ENCODE measurements at places on chromosomes 2 and 18. TPM values are rescaled to one million over a fixed set of nuclear protein-coding genes. Genes with fewer than 3 reads are reported as not detected.

ITGB6 gene
- not detected for total RNA-seq

CNDP2 gene
- 163 TPM for total RNA-seq

DNAJC5G gene
- not detected for total RNA-seq

- H3K4me3 ChIP-seq: no peak overlapping the region
- DNase-seq: no peak
- no peaks in the 10 kb centered on the region for H3K4me1 ChIP-seq
- no peaks in the 10 kb centered on the region for H3K36me3 ChIP-seq
- no peaks in the 10 kb centered on the region for H3K27me3 ChIP-seq
Measured at GRCh38 chr2:5535301-5535700, 156.9 kb upstream of the SOX11 start.

- peaks cover 2% of the 10 kb centered on the region for H3K27me3 ChIP-seq
- no peak overlapping the region for H3K4me3 ChIP-seq
- H3K27ac ChIP-seq: no peak overlapping the region
- no peak for DNase-seq
- H3K36me3 ChIP-seq: no peaks in the 10 kb centered on the region
Measured at GRCh38 chr18:70376914-70377258, 88.0 kb downstream of the SOCS6 start.

DNA sequence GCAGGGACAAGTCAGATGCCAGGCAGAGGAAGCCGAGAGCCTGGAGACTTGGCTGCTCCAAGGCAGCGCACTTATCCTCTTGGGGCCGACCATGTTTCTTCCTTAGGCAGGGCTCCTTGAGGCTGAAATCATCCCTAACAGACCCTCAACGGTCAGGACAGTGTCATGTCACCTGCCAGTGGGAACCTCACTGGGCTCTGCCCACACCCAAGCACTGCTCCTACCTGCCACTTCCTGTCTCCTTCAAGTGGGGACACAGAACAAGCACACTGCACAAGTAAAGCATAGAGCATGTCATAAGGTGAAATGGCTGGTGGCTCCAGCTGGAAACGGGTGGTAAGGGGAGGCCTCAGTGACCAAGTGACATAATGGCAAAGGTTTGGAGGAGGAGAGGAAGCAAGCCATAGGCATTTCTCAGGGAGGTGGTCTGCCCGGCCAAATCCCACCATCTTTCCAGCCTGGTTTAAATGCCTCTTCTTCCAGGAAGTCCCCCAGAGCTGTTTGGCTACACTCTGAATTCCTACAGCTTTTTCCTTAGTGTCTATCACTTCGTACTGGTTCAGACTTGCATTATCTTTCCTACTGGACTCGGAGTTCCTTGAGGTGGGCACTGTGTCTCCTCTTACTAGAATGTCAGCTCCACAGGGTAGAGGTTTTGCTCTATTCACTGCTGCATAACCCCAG is 7.3 kb upstream of the ATOH8 start:
- no peak for DNase-seq
- H3K4me3 ChIP-seq: no peak overlapping the region
- H3K27ac ChIP-seq: no peak overlapping the region
- peaks cover 71% of the 10 kb centered on the region for H3K27me3 ChIP-seq
- H3K36me3 ChIP-seq: no peaks in the 10 kb centered on the region
- no peaks in the 10 kb centered on the region for H3K4me1 ChIP-seq

- H3K4me3 ChIP-seq: no peak overlapping the region
- no peaks in the 10 kb centered on the region for H3K4me1 ChIP-seq
- no peaks in the 10 kb centered on the region for H3K36me3 ChIP-seq
- H3K27me3 ChIP-seq: peaks cover 1% of the 10 kb centered on the region
- no peak overlapping the region for H3K27ac ChIP-seq
- no peak for DNase-seq
Measured at GRCh38 chr2:237574894-237575868, 8.8 kb downstream of the PRLH start.

DNA sequence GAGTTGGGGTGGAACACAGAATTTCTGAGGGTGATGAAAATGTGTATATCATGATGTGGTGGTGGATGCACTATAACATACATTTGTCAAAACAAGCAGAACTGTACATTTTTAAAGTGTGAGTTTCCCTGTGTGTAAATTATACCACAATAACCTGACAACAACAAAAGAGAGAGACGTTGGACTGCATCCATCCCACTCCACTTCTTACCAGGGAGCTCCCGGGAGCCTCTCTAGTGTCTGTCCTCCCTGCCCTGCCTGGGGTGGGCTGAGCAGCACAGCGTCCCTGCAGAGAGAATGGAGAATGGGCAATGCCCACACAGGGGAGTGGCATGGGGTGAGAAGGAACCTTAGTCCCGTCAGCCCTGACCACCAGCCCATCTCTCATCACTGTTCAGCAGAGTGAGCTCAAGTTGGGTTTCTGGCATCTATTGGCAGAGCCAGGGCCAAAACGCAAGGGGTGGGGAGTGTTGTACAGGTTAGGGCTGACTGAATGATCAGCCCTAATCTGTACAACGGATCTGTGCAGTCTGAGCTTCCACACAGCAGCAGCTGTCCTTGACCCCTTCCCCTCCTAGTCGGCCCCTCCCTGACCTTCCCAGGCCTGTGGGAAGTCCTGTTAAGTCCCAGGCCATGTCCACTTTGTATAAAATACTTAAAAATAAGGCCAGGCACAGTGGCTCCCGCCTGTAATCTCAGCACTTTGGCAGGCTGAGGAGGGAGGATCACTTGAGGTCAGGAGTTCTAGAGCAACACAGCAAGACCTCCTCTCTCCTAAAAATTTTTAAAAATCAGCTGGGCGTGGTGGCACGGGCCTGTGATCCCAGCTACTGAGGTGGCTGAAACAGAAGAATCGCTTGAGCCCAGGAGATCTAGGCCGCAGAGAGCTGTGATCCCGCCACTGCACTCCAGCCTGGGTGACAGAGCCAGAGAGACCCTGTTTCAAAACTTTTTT is 3.3 kb upstream of the PROC start:
- H3K4me3 ChIP-seq: no peak overlapping the region
- H3K4me1 ChIP-seq: peaks cover 41% of the 10 kb centered on the region
- peaks cover 11% of the 10 kb centered on the region for H3K27me3 ChIP-seq
- peaks cover 3% of the 10 kb centered on the region for H3K36me3 ChIP-seq

DNA sequence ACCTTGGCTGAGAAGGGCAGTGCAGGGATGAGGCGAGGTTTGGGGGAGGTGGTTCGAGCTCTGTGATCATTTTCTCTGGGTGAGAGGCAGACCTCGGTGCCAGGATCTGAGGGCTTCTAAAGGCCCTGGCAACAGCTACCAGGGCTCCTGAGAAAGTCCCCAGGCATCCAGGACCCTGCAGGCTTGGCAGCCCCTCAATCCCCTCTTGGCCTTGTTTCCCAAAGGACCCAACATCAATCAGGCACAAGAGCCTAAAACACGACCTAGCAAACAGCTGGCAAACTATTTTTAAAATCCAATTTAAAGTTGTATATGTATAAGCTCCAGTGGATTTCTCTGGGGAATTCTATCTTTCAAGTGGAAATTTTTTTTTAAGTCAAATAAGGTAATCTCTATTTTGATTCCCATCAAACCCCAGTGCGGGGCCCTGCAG is 15.0 kb upstream of the MAT2A start:
- H3K36me3 ChIP-seq: no peaks in the 10 kb centered on the region
- no peak overlapping the region for H3K27ac ChIP-seq
- peaks cover 13% of the 10 kb centered on the region for H3K27me3 ChIP-seq

GRCh38 chr2:218041302-218042168 is 27.5 kb upstream of the RUFY4 start:
- H3K4me1 ChIP-seq: peaks cover 49% of the 10 kb centered on the region
- DNase-seq: no peak
- peak overlapping the region; percentile 87 for H3K27ac ChIP-seq
- H3K4me3 ChIP-seq: no peak overlapping the region
- H3K36me3 ChIP-seq: peaks cover 43% of the 10 kb centered on the region
- peaks cover 6% of the 10 kb centered on the region for H3K27me3 ChIP-seq

GRCh38 chr2:189302274-189302948 is 122.8 kb upstream of the COL5A2 start:
- no peak for DNase-seq
- H3K4me3 ChIP-seq: no peak overlapping the region
- peaks cover 78% of the 10 kb centered on the region for H3K4me1 ChIP-seq
- peaks cover 35% of the 10 kb centered on the region for H3K36me3 ChIP-seq
